ENCODE measurements at places on chromosomes 1 and 21. TPM values are rescaled to one million over a fixed set of nuclear protein-coding genes. Genes with fewer than 3 reads are reported as not detected.

- no peak for DNase-seq
These were observed 14.6 kb upstream of the RPL5 start for GRCh38 chr1:92817137-92817697.

GRCh38 chr1:46725736-46726108 lies 6.8 kb upstream of the EFCAB14 start:
- no peak for DNase-seq

DNA sequence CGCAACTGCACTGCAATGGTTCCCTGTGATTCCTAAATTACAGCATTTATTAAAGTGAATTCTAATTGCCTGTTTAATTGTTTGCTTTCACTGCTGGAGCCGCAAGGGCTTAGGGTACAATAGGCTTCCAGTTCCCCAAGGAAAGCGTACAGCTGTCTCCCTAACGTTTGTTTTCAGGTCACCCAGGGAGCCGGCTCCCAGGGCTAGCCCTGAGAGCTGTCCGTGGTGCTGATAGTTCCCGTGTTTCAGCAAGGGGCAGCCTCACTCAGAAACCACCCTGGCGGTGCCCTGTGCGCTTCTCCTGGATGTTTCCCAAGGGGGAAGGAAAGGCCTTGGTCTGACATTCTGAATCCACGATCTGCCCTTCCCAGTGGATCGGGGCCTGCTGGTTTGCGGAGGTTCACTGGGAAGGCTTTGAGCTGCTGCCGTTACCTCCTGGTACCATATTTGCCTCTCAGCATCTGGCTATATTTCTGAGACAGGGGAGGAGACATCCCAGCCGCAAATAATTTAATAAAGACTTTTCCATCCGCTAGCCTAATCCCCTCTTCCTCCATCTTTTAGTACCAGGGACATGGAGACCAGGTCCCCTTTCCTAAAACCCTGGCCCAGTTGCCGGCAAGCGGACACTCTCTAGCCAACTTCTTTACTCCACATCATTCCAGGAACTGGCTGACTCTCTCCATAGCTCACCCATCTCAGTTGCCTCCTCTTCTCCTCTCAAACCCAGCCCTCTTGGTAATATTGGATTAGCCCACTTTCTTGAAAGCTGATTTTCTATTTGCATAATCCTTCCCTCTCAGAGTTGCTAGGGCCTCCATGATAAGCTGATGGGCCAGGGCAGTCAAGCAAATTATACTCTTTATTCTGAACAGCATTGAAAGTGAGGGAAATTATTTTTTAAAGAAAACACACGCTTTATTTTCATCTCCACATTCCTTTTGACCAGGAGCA lies 149.0 kb downstream of the IGSF21 start:
- peak; percentile 61 for DNase-seq

GRCh38 chr1:101000131-101000873 lies 25.3 kb downstream of the DPH5 start:
- DNase-seq = no peak

DNA sequence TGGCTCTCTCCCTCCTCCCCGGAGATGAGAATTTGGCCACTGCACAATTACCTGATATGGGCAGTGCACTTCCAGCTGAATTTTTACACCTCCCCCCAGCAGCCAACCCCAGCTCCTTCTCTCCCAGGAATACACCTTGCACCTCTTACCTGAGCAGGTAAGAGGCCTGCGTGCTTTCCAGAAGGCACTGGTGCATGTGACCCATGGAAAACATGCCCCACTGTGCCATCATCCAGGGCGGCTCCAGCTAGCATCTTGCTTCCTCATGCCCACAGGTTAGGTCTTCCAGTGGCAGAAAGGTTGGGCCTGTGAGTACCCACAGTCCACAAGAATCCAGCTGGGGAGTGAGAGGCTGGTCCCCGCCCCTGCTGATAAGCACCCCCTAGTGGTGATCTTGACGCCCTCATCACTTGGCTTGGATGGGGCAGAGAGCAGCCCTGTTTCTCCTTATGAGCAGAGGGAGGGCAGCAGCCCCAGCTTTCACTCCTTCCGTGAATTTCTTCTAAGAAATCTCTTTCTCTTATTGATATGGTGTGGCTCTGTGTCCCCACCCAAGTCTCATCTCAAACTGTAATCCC lies 57.8 kb downstream of the EDARADD start:
- no peak for DNase-seq

GRCh38 chr1:15973772-15974171 lies 2.1 kb downstream of the ZBTB17 start:
- no peak for DNase-seq

- no peak for DNase-seq
These were observed 25.4 kb downstream of the GNAI3 start for GRCh38 chr1:109573785-109574184.

DNA sequence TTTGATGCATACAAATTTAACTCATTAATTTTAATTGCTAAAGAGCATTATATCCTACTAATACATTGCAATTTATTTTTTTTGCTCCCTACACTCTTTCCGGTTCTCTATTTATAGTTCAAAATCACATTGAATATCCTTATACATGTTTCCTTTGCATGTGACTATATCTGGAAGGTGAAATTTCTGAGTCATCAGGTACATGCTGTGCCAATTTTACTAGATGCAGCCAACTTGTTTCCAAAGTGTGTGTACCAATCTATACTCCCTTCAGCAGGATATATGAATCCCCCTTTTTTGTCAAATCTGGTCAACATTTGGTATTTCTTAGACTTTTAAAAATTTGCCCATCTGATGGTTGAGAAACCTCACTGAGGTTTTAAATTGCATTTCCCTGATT lies 602.9 kb upstream of the CAMK1G start:
- DNase-seq = no peak

DNA sequence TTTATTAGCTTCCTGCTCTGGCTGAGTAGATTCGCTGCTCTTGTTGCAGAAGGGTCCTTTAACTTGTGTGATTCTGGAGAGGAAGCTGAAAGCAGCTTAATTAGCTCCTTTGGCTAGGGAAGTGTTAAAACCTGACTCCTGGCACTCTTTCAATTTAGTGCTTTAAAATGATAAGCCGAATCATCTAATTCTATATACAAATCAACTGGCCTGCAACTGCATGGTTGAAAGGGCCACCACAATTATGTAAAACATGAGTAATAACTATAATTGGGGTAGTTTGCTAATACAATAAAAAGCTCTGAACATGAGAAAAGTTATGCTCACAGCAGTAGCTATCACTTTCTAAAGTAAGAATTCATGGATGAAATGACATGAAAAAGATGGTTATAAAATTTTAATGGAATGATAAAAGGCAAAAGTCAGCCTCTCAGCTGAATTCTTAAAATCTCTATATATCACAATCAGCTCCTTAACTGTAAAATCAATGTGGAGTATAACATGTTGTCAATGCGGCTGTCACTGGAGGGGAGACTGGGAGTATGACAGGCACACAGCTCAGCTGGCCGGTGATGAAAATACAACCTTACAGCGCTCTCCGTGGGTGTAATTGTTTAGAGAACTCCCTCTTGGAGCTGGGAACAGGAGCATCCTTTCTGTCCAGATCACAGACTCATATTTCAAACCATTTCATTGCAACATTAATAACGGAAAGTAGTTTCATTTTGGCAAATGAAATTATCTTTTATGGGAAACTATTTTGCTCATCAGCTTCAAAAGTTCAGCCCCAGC lies 324.4 kb downstream of the KCTD3 start:
- DNase-seq = no peak

DNA sequence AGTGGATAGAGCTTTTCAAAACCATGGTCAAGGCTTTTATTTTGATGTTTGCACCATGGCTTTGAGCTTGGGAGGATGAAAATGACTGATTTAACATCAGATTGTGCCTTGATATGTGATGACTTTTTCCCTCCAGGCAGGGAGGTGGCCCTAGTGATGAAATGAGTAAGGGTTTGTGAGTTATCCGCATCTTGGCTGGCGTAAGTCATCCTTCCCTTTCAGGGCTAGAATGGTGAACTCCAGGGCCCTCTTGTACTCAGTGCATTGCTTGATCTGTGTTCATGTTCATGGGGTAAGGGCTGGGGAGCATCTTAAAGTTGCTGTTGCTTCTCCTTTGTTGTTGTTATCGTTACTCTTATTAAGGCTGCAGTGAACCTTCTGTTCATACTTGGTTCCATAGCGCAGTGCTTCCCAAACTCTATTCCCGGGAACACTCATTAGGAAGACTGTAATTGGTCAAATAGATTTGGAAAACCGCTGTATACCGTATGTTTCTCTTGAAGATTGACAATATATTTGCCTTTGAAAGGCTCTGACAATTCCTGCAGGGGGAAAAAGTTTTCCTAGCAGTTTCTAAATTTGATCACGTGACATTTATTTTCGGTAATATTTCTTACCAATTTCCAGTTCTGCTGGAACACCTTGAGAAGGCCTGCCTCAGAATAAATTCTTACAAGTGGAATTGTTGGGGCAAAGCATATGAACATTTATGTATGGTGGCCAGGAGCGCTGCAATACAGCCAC lies 23.1 kb downstream of the GPR137B start:
- DNase-seq = no peak

DNA sequence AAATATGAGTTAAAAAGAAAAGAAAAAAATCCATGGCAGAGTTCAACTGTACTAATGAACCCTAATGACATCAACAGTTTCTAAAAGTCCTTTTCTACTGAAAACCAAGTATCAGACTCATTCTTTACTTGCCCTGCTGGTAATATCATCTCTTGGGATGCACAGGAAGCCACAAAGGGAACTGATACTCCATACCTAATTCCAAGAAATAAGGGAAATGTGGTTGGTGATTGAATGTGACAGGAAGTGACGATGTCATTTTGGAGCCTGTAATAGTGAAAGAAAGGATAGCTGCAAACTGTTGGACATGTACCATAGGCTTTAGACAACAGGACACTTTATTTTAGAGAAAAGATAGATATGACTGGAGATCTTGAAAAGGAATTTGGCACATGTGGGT lies 98.7 kb upstream of the VAV3 start:
- no peak for DNase-seq

GRCh38 chr1:93964777-93965200 lies 55.6 kb upstream of the GCLM start:
- DNase-seq = no peak

DNA sequence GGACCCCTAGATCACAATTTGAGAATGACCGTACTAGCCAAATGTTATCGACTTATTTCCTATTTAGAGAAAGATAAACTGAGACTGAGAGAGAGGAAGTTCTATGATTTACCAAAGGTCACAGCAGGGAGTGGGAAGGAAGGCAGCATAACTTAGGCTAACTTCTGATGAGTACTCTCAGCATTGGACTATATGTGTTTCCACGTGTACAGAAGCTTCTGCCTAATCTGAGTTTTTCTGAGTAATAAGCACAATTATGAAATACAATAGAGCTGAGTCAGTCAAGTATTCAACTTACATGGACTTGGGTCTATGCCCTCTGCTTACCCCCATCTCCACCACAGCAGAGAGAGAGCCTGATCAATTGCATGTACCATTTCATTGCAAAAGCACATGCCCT lies 88.1 kb upstream of the HIVEP3 start:
- no peak for DNase-seq

DNA sequence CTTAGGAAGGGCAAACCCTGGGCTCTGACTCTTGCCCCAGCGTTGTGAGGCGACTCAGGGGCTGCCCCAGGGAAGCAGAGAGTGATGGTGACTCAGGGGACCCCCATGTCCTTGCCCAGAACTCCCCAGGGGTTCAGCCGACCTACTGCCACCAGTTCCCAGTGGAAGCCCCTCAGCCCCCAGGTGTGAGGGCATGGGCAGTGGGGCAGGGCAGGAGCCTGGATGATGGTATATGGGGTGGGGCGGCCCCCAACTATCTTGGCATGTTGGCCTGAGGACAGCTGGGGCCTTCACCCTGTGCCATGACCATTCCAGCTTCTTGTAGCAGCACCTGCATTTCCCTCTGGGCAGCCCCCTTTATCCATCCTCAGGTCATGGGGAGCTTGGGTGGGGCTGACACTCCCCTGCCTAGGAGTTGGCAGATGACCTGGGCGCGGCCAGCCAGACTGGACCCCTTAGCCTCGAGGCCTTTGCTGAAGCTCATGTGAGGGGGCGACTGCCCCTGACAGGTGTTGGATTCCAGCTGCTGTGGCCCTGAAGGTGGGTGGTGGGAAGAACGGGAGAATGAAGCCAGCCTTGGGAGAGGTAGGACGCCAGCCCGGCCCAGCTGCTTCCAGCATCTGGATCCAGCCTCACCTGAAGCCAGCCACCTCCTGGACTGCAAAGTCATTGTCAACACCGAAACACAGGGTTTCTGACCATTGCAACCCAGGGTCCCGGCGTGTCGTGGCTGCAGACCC lies 1.8 kb upstream of the FNDC10 start:
- DNase-seq = no peak

DNA sequence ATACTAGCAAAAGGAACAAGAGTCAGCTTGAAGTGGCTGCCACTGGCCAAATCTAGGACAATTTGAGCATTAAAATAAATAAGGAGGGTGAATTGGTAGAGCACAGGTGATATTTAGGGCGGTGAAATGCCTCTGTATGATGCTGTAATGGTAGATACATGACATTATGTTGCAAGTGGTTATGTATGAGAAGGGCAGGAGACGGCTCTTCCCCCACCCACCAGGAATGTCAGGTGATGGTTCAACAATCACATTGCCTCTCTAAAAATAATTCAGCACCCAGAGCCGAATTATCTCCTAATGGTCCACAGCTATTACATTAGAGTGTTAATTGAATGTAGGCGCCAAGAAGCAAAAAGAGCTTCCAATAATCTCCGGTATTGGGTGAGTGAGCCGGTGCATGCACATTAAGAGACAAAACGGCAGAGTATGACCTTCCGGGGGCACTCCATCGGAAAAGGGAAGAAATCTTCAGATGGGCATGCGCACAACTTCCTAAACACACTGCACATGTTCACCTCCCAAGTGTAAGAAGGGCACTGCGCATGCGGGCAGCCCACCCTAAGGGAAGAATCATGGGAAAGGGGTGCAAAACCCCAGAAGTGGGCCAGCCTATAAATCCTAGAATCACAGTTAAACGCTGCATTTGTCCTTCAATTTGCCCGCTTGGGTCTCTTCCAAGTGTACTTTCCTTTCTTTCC lies 6.8 kb upstream of the IFNAR1 start:
- no peak for DNase-seq

- DNase-seq = no peak
These were observed 90.5 kb upstream of the JUN start for GRCh38 chr1:58874342-58874741.

DNA sequence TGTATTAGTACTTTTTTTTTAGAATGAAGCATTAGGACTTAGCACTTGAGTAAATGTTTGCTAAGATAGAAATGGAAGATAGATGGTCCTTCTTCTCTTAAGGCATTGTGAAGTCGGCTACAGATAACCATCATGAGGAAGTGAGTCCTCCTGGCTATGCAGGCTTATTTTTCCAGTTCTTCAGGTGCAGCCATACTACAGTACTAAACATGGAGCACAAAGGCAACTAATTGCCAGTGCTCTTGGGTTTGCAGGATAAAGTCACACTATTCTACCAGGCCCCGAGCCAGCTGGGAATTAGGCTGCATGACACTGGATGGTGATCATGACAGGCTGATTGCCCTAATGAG lies 197.3 kb upstream of the SGIP1 start:
- DNase-seq = no peak

GRCh38 chr1:174297351-174297750 lies 138.0 kb downstream of the RABGAP1L start:
- no peak for DNase-seq

- peak; percentile 55 for DNase-seq
These were observed 9.2 kb upstream of the CBR3 start for GRCh38 chr21:36125512-36126207.

CHIT1 gene
- not detected for total RNA-seq

ATP1A2 gene
- total RNA-seq = 243 TPM

EFCAB7 gene
- total RNA-seq = 8.0 TPM

GBP3 gene
- total RNA-seq = 7.4 TPM

COL6A1 gene
- 188 TPM for total RNA-seq

OPRD1 gene
- not detected for total RNA-seq

ZBTB21 gene
- 6.6 TPM for total RNA-seq

Data from left ventricle myocardium superior (tissue), 1 donor.